Astrocyte of the cerebellum (primary cell): ENCODE measurements at places on chromosomes 12 and 14.
A peak's percentile ranks its signal among the peaks of the same experiment; 100 is the strongest.

GRCh38 chr12:105982022-105982421 is 156.7 kb downstream of the NUAK1 start:
- no peak for DNase-seq

- DNase-seq: peak; percentile 12
Measured at GRCh38 chr14:32934073-32934880, 4.4 kb upstream of the NPAS3 start.

DNA sequence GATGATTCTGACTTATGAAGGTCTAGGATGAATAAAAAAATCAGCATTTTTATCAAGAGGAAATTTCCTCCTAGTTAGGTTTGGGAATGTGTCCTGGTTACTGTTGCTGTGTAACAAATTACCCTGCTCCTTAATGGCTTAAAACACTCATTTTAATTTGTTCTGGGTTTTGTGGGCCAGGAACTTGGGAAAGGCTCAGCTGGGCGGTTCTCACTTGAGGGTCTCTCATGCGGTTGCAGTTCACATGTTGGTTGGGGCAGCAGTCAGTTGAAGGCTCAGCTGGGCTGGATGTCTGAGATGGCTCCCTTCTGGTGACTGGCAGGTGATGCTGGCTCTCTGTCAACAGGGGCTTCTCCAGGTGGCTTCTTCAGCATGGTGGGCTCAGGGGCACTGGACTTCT is 214.6 kb downstream of the RBM19 start:
- DNase-seq: no peak

GRCh38 chr14:39265806-39266524 is 32.2 kb downstream of the MIA2 start:
- DNase-seq: no peak

DNA sequence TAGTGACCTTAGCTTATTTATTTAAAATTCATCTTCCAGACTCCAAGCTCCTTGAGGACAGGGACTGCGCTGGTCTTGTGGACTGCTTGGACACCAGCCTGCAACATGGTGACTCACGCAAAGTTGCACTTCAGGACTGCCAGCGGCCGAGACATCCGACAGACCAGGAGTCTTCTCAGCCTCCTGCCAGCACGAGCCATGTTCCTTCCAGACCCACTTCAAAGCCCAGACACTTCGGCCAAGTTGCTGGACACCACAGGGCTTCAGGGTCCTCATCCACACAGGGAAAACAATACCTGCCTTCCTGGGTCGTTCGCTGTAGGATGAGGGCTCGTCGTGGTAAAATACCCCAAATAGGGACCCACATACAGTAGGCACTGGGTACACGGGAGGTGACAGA is 88.7 kb downstream of the BCL11B start:
- DNase-seq: no peak

- DNase-seq: peak; percentile 6
Measured at GRCh38 chr14:41873686-41874317, 267.1 kb downstream of the LRFN5 start.

- DNase-seq: no peak
Measured at GRCh38 chr12:121781484-121781997, 11.9 kb downstream of the RHOF start.

GRCh38 chr12:72246370-72246769 is 25.8 kb upstream of the TRHDE start:
- DNase-seq: no peak

DNA sequence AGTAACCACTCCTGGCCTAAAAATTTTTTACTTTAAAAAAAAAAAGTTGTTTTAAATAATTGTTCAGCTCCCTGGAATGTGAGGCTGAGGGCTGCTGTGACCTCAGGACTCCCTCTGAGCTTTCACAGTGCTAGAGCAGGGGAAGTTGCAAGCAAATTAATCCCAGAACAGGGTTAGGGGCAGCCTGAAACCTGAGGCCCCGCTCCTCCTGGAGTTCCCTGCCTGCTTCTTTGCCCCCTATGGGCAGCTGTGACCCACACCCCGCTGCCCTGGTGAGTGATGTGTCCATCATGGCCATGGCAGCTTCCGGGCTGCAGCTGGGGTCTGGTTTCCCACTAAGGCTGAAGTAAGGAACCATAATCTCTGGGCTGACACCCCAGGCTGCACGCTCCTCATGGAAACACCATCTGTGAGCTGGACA is 9.5 kb downstream of the RITA1 start:
- peak; percentile 58 for DNase-seq

GRCh38 chr12:105202202-105202601 is 33.8 kb downstream of the APPL2 start:
- DNase-seq: no peak

DNA sequence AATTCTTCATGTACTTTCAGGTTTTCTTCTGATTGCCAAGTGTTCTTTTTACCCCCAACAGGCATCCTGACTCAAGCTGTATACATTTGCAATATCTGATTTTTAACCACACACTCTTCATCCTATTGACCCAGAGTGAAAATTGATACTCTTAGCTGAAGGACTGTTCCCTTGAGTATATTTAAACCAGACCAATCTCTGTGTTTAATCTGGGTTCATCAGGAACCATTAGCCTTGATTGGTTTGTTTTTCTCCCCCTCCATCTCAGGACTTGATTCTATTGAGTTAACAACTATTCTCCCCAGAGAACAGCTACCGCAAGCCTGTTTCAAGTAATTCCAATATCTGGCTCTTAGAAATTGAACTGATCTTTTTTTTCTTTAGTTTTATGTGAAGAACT is 222.3 kb upstream of the NOVA1 start:
- peak; percentile 32 for DNase-seq

- no peak for DNase-seq
Measured at GRCh38 chr12:121592320-121592719, 11.5 kb upstream of the KDM2B start.
